SIG-M5 (cell line): ENCODE measurements at places on chromosomes 1 and 21.
A peak's percentile ranks its signal among the peaks of the same experiment; 100 is the strongest.

DNA sequence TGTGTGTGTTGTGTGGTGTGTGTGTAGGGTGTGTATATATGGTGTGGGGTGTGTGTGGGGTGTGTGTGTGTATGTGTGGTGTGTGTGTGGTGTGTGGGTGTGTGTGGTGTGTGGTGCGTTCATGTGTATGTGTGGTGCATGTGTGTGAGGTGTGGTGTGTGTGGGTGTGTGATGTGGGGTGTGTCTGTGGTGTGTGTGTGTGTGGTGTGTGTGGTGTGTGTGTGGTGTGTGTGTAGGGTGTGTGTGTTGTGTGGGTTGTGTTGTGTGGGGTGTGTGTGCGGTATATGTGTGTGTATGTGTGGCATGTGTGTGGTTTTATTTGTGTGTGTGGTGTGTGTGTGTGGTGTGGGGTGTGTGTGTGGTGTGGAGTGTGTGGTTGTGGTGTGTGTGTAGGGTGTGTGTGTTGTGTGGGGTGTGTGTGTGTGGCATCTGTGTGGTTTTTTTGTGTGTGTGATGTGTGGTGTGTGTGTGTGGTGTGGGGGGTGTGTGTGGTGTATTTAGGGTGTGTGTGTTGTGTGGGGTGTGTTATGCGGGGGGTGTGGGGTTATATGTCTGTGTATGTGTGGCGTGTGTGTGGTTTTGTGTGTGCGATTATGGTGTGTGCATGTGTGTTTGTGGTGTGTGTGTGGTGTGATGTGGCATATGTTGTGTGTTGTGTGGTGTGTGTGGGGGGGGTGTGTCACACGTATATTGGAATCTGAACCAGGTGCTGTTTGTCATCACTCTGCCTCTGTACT is 17.1 kb upstream of the ZBTB21 start:
- DNase-seq = no peak

DNA sequence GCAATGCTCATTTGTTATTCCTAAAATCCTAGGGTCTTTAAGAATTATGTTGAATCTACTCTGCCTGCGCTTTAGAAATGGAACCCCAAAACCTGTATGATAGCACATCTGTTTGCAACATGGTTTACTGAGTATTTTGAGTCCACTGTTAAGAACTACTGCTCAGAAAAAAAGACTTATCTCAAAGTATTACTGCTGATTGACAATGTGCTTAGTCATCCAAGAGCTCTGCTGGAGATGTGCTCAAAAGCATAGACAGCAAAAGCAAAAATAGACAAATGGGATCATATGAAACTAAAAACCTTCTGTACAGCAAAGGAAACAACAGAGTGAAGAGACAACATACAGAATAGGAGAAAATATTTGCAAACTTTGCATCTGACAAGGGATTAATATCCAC is 107.0 kb downstream of the CTH start:
- DNase-seq = no peak

DNA sequence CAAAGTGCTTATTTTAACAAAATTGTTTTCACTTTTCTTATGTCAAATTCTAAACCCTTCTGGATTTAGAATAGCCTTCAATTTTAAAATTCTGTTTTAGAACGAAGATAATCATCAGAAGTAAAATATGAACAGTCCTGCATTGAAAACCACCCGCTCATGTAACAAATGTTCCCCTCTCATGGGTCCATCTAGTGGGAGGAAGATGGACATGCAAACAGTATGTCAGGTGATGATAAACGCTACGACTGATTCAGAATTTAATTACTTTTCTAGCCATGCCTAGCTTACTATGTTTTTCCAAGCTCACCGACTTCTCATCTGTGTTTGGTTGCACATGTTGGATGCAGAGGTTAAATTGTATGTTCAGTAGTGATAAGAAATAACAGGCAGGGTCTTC is 23.5 kb downstream of the SOD1 start:
- no peak for DNase-seq

- no peak for DNase-seq
These were observed 33.0 kb upstream of the ACTRT2 start for GRCh38 chr1:2988256-2988655.

GRCh38 chr21:35643176-35643575 is 417.1 kb downstream of the SETD4 start:
- DNase-seq = no peak

DNA sequence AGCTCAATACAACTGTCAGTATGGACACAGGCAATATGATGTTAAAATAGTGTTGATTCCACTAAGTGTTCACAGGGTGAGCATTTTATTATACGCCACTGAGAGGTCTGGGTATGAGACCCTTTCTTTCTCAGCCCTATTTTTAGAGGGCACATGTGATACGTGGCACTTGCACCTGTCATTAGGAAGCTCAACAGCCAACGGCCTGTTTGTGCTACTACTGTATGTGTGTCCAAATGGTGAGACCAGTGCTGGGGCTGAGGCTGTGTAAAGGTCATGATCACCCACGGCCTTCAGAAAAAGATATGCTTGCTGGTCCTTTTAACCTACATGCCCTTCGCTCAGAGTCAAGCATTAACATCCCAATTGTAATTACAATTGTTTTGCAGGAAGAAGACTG is 176.2 kb downstream of the DUSP10 start:
- DNase-seq = no peak

- DNase-seq = no peak
These were observed 60.5 kb downstream of the ATP1A1 start for GRCh38 chr1:116433275-116434257.

- peak; percentile 92 for DNase-seq
These were observed at the start of gene AIM2 for GRCh38 chr1:159076438-159077119. TSS of gene AIM2 (minus strand) at chr1:159076766. CDS start at chr1:159073499, 3,267 bp downstream.
